NCI-H526 treated with DMSO at 0.1 percent for 48 hours (cell line): ENCODE measurements at places on chromosomes 1 and 21.

GRCh38 chr1:245131026-245131393, 23.8 kb upstream of the KIF26B start:
- no peak for DNase-seq

GRCh38 chr1:204326771-204327300, 32.9 kb downstream of the PLEKHA6 start:
- no peak for DNase-seq

- DNase-seq: no peak
Observed at GRCh38 chr1:209412566-209412965, 170.9 kb upstream of the CAMK1G start.

GRCh38 chr21:41258617-41259016, 58.0 kb upstream of the FAM3B start:
- no peak for DNase-seq

DNA sequence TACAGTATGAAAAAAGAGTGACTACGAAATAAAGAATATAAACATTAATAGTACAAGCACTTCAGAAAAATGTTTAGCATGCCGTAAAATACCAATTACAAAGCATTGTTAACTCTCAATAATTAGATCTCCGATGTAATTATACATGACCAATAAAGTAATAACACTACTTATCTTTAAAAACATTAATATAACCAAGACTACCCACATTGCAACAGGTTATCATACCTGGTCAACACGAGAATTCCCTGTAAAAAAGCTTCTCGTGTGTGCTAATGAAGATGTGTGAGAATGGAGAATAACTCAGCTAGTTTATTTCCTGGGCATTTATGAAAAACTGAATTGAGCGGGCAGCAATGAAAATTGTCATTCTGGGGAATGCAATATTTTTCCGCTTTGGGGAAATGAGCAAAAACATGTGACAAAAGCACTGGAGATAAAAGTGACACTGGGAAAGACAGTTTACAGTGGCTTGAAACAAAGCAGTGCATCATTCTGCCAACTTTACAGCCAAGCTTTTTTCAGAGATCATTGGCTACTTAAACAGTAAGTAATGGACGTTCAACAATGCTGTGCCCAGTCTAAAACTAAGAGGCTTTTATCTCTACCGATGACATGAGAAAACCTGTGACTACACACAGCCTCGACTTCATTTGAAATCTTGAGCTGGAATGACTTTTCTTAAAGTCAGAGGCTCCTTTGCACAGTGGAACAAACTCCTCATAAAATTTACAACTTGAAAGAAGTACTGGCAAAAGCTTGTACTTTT, 34.7 kb downstream of the ITPKB start:
- DNase-seq: no peak

- DNase-seq: no peak
Observed at GRCh38 chr1:15559189-15559810, 25.6 kb downstream of the AGMAT start.

DNA sequence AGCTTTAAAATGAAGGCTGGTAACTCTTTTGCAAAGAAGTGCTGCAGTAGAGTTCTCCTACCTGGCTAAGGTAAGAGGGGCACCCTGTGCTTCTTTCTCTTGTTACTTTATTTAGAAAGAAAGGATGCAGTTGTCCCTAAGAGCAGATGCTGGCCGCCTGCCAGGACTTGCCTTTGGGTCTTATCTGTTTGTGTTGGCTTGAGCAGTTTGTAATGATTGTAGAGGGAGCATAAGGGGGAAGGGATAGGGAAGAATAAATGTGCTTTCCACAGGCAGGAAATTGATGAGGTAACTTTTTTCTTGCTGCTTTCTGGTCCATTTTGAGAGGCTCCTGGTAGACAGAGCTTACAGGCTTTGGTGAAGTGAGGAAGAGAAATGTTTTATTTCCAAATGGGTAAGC, 229.6 kb downstream of the HHAT start:
- no peak for DNase-seq

- DNase-seq: no peak
Observed at GRCh38 chr1:25066731-25067517, 136.8 kb upstream of the RUNX3 start.

- DNase-seq: no peak
Observed at GRCh38 chr1:220878191-220879075, 810 bp upstream of the HLX start.
